G401 (cell line): ENCODE measurements at places on chromosomes 2 and 18.

DNA sequence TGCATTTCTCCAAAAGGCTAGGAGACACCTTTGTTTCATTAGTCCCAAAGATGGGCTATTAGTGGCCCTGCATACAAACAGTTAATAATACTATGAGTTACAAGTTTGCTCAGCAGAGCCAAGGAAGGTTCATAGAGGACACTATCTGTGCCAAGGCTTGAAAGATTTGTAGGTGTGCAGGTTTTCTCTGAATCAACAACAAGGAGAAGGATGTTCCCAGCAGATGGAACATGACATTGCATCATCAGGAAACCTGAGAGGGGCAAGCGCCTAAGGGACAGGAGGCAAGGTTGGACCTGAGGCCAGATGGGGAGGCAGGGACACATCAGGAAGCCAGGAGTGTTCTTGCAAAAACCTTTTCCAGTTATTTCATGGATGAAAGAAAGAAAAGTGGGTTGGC, 35.4 kb upstream of the STK17B start:
- no peak for DNase-seq

DNA sequence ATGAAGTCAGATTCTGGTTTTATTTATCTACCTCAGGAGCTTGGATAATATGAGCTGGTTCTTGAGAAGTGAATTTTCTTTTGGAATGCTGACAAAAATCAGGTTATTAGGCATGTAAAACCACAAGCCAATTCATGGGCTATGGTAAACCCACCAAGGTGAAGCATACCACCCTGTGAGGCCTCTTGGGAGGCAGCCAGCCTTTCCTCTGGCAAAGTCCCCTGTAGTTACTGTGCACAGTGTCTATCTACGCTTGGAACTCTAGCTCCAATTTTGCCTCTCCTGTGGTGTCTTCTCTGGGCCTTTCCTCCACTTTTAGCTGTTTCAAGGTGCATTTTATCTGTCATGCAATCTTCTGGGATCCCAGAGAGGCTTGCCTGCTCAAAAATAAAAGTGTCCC, 242.7 kb upstream of the ZSWIM2 start:
- no peak for DNase-seq

- DNase-seq, result no peak
Measured at GRCh38 chr2:181589779-181590178, 67.1 kb downstream of the CERKL start.

- no peak for DNase-seq
Measured at GRCh38 chr2:3730646-3731045, 27.3 kb downstream of the DCDC2C start.

GRCh38 chr2:234469251-234469845, 27.5 kb downstream of the ARL4C start:
- no peak for DNase-seq

- no peak for DNase-seq
Measured at GRCh38 chr18:35215026-35215425, 25.8 kb upstream of the ZNF397 start.

- DNase-seq, result no peak
Measured at GRCh38 chr2:216620786-216621185, 12.4 kb upstream of the IGFBP2 start.

GRCh38 chr2:234741976-234742375, 209.8 kb upstream of the SH3BP4 start:
- no peak for DNase-seq

DNA sequence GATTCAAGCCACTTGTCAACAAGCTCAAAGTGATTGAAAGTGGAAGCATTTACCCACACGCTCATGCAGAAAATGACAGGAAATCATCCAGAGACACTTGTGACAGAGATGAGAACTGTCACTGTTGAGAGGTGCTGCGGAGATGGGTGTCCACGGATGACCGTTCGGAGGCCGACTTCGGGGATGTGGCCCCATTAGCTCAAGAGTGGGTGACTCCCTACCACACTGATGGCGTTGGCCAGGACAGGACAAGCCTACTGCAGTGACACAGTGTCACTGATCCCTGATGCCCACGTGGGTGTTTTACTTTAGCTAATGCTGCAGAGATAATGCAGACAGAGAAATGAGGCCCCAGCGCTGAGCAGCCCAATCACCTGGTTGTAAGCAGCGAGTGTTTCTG, 81.5 kb upstream of the YWHAQ start:
- no peak for DNase-seq

GRCh38 chr2:112155331-112156151, 17.4 kb downstream of the FBLN7 start:
- DNase-seq, result no peak

- DNase-seq, result no peak
Measured at GRCh38 chr2:84878459-84878858, 2.4 kb downstream of the TRABD2A start.

DNA sequence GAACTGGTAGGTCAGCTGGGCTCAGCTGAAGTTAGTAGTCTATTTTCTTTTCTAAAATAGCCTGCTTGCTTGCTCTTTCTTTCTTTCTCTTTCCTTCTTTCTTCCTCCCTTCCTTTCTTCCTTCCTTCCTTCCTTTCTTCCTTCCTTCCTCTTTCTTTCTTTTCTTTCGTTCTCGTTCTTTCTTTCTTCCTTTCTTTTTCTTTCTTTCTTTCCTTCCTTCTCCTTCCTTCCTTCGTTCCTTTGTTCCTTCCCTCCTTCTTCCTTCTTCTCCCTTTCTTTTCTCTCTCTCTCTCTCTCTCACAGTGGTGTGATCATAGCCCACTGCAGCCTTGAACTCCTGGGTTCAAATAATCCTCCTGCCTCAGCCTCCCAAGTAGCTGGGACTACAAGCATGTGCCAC, 29.2 kb upstream of the KDM3A start:
- no peak for DNase-seq

GRCh38 chr18:70973626-70974025, 684.8 kb downstream of the SOCS6 start:
- no peak for DNase-seq

DNA sequence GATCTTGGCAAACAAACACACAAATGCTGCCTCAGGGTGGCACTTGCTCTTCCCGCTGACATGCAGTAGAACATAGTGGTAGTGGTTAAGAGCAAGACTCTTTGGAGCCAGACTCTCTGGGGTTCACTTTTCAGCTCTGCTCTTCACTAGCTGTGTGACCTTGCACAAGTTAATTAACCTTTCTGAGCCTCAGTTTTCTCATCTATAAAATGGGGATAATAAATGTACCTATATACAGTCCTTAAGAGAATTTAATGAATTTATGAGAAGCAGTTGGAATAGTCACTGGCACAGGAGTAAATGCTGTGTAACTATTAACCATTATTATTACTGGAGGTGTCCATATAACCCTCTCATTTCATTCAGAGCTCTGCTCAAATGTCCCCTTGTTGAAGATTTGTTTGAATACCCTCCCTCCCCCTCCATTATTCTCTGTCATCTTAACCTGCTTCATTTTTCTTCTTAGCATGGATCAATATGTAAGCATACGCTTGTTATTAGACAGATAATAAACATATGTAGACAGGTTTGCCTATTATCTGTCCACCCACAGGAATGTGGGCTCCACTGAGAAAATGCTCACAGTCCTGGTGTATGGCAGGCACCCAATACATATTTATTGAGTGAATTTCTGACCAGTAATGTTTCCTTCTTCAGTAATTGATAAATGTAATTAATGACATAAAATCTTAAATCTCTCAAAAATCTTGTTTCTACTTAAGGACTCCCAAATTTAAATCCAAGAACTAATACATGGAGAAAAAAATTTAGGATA, 64.5 kb downstream of the TSPYL6 start:
- DNase-seq, result no peak

- peak; percentile 95 for DNase-seq
Measured at GRCh38 chr2:10036095-10036884, 7.1 kb upstream of the KLF11 start.

DNA sequence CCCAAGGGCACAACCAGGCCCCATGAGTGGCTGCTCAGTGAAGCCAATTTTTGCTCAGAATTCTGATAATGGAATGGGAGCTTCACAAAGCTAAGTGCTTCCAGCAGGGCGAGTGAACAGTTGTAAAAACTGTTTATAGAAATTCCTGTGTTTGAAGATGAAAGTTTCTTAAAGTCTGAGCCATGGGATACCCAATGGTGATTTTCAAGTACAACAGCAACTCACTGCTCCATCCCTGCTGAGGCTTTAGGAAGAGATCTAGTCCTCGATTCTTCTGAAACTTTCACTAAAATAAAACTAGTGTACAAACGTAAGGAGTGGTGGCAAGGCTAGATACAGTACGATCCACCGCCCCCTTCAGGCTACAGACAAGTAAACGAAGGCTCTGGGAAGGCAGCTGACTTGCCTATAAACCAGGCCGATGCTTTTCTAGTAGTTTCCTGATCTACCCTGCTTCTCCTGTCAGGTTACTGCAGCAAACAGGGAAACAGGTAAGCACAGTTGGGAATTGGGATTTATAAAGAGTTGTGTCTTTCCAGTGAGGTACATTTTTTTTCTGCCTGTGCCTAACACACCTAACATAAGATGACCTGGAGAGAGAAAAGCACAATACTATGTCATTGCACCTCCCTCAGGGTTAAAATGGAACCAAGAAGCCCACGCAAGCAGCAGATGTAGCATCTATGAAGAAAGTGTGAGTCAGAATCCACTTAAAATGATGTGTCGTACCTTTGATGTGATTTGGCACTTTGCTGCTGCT, 108.7 kb downstream of the UXS1 start:
- DNase-seq, result no peak

DNA sequence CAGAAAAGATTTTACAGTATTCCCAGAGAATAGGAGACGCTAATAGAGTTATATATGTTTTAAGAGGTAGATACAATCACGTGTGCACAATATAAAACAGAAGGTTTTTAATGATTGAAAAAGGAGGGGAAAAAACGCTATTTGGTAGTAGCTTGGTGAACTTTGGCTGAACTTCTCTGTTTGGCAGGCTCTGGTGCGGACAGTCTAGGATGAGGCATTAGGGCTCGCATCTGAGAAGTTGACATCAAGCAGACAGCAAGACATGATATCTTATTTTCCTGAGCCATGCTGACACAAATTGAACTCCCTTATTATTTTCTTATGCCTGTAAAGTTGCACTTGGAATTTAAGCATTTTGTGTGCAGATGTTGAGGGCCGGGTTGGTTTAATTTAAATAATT, 176.6 kb downstream of the EN1 start:
- DNase-seq, result no peak

GRCh38 chr2:157262248-157262647, 4.7 kb downstream of the GALNT5 start:
- DNase-seq, result no peak

- DNase-seq, result no peak
Measured at GRCh38 chr2:122748552-122749011, 993.1 kb downstream of the TSN start.

DNA sequence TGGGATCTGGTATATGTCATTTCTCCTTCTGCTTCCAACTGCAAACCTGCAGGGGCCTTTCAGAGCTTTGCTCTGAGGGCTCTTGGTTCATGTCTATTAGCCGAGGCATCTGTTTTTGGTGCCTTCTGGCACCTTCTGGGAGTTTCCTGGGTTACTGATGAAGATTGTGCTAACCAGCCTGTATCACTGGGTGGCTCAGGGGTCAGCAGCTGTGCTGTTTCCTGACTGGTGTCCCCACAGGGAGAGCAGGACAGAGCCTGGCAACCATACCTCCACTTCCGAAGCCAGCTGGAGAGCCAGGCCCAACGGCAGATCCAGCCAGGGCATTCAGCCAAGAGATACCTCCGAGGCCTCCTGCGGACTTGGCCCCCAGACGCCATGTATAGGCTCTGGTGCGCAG, 17.5 kb downstream of the KIAA2012 start:
- peak; percentile 80 for DNase-seq

- no peak for DNase-seq
Measured at GRCh38 chr2:64972876-64973275, 16.3 kb upstream of the SLC1A4 start.

DNA sequence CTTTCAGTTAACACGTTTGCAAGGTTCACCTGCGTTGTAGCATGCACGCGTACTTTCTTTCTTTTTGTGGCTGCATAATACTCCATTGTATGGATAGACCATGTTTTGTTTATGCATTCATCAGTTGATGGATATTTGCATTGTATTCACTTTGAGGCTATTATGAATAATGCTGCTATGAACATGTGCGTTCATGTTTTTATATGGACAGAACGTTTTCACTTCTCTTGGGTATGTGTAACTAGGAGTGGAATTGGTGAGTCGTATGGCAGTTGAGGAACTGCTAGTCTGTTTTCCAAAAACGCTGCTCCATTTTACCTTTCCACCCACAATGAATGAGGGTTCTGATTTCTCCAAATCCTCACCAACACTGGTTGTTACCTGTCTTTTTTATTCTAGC, 244.3 kb downstream of the GLI2 start:
- DNase-seq, result no peak

DNA sequence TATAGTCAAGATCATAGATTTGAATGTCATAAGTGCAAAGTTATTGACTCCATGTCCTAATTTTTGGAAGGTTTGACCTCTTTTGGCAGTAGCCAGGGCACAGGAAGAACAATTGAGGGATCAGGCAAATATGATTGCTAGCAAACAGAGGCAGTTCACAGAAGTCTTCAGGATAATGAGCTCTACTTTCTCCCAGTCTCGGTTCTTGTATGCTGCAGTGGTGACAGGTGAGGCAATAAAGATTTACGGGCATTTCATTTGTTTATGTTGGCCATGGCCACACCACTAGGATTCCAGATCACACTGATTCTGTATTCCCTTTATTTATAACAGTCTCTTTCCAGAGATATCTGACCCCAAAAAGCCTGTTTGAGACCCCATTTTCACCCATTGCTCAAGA, 137.5 kb downstream of the UBR3 start:
- DNase-seq, result no peak

- DNase-seq, result no peak
Measured at GRCh38 chr2:46815121-46815802, 100.3 kb downstream of the MCFD2 start.

DNA sequence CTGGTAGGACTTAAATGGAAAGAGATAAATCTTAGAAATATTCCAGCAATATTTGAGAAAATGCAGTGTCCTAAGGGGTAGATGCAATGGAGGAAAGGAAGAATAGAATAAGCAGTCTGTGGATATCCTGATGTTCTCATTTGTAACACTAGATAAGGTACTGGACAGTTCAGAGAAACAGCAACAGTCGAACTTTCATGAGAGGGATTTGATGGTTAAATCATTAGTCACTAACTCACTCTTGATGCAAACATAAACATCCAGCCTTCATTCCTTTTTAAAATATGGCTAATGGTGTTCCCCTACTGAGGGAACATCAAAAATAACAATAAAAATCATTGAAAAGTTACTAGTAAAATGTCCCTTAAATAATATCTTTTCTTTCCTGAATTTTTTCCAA, 211.4 kb upstream of the SLC39A10 start:
- no peak for DNase-seq

GRCh38 chr2:1483551-1483950, 70.3 kb downstream of the TPO start:
- no peak for DNase-seq

GRCh38 chr18:67468038-67468437, 48.5 kb downstream of the DSEL start:
- no peak for DNase-seq
